ENCODE measurements at places on chromosomes 12 and 14. TPM values are rescaled to one million over a fixed set of nuclear protein-coding genes. Genes with fewer than 3 reads are reported as not detected.

The TCL1B gene
- total RNA-seq: not detected

The POTEG gene
- total RNA-seq: not detected

The RD3L gene
- total RNA-seq: not detected

The PSME1 gene
- total RNA-seq: 105 TPM

The TSHR gene
- not detected for total RNA-seq

The SLC25A47 gene
- total RNA-seq: not detected

The DPY19L2 gene
- 1.9 TPM for total RNA-seq

The ANO2 gene
- 16.2 TPM for total RNA-seq

The CABP1 gene
- not detected for total RNA-seq

The COQ6 gene
- 18.8 TPM for total RNA-seq

The DPPA3 gene
- not detected for total RNA-seq

The CLEC1B gene
- total RNA-seq: not detected

The LRRK2 gene
- 3.8 TPM for total RNA-seq

The ERO1A gene
- total RNA-seq: 96.7 TPM

The RPL10L gene
- total RNA-seq: not detected

The GAPDH gene
- total RNA-seq: 4,775 TPM

Measured in epithelial cell of umbilical artery (primary cell).